Activated naive CD4-positive, alpha-beta T cell treated with Interleukin-2 at 50 U/mL for 16 hours (primary cell): ENCODE measurements at places on chromosomes 3 and 15.

DNA sequence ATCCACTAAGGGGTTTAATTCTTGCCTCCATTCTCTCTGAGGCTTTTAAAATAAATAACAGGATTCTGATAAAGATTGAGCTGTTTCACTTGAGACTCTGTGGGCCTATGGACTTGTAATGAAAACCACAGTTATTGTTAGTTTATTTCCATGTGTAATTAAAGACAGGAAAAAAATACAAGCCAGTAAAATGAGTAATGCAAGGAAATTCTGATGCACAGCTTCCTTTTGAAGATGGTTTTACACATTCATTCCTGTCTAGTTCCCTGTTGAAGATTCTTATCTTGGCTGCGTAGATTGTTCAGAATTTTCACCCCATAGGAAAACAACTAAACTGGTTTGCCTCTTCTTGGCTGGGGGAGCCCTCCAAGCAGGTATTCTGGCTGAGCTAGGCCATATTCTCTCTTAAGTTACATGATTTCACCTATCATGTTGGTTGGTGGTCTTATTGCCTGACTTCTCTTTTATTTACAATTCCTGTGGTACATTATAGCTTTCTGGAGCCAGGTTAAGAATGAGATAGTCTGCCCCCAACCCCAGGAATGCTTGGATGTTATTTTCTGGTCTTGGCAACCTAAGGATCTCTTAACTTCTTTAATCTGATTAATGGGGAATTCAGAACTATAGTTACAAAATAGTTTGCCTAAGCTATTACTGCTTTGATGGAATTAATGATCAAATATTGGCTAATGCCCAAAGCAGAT lies 67.6 kb downstream of the MITF start:
- no peak for DNase-seq

DNA sequence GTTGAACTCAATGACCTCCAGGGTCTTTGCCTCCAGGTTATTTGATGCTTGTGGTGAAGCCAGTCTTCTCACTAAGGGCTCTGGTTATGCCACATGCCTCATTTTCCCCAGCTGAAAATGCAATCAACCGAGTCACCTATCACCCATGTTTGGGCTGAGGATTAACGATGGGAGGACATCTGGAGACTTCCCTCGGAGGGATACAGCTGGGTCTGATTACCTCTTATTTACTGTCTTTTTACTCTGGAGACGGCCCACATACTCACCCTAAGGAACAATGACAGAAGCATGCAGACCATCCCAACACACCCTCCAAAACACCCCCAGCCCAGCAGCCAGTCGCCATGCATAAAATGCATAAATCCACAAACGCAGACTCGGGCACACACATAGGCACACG lies 187.4 kb downstream of the OPA1 start:
- DNase-seq, result no peak

GRCh38 chr15:45333550-45333949 lies 44.8 kb downstream of the GATM start:
- DNase-seq, result no peak

DNA sequence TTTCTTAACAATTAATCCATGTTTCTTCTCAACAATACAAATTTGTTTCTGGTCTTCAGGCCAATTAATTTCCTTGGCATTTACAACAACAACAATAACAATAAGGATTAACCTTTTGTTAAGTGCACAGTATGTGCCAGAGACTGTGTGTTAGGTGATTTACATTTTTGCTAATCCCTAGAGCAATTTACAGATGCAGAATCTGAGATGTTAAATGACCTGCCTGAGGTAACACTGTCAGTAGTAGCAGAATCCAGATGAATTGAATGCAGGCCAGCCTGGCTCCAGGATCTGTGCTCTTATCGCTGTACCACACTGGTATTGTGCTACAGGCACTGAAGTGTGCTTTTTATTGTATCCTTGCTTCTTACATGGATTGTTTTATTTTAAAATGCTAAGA lies 122.2 kb downstream of the MEIS2 start:
- DNase-seq, result no peak

DNA sequence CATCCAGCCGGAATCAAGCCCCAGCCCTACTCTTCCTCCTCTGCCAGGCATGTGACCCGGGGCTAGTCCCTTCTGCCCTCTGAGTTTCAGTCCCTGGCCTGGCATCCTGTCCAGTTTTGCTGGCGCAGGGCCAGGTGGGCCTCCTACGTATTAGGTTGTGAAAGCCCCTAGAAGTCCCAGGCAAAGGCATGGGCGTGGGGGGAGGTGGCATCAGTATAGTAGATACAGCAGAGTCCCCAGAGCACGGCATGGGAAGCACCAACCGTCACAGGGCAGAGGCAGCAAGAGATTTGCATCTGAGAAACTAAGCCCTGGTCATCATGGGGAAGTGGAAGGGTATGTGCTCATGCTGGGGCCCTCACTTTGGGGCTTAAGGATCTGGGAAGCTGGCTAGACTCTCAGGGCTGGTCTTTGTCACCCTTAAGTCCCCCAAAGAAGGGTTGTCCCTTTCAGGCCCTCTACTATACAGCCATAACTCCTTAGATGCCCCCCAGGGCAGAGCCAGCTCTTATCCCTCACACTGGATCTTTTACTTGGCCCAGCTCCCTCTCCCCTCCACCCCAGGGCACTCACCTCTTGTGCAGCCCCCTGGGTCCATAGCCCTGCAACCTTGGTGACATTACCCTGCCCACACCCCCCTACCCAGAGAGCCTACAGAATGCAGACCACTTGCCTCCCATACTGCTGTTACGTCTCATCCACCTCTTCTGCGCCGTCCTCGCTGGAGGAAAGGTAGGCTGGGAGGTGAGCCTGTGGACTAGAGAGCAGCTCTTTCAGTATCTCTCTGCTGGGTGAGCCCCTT lies 11.3 kb downstream of the NBEAL2 start:
- DNase-seq, result no peak

- DNase-seq, result no peak
These were observed 39.2 kb upstream of the SPSB4 start for GRCh38 chr3:141011997-141012262.

GRCh38 chr3:177420651-177421480 lies 223.6 kb upstream of the TBL1XR1 start:
- no peak for DNase-seq

DNA sequence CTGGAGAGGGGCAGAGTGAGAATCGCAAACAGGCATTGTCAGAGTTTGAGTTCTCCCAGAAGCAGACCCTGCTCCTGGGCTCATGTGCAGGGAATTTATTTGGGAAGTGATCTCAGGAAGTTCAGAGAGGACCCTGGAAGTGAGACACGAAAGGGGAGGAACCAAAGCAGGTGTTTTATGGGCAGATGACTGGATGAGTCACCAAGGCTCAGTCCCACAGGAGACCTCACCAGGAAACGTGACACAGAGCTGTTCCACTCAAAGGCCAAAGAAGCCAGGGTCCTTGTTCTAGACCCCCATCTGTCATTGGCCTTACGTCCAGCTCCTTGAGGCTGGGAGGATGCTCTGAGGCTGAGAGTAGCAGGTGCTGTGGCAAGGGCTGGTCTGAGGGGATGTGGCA lies 43.4 kb upstream of the SEC22A start:
- no peak for DNase-seq

GRCh38 chr3:195198426-195199346 lies 72.3 kb downstream of the XXYLT1 start:
- DNase-seq, result no peak

GRCh38 chr3:72810063-72810462 lies 38.2 kb downstream of the SHQ1 start:
- no peak for DNase-seq

- no peak for DNase-seq
These were observed 4.3 kb downstream of the ARHGEF26 start for GRCh38 chr3:154125378-154126030.

DNA sequence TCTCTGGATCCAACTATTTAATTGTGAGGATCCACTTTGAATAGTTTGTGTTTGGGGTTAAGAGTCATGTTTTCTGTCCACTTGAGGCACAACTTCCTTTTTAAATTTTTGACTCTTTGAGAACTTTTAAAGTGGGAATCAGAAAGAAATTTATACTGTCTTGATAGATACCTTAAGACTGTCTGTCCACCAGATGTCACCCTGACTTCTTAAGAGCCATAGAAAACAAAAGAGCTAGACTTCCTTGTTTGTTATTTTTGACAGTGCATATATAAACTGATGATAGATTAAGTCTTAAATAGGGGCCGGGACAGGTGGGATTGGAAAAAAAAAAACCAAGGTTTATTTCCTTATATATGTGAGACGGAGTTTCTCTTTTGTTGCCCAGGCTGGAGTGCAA lies 52.1 kb upstream of the WDR72 start:
- DNase-seq, result no peak

- no peak for DNase-seq
These were observed 1.2 kb downstream of the SETD2 start for GRCh38 chr3:47162697-47163168.

GRCh38 chr15:71736286-71736947 lies 73.9 kb upstream of the NR2E3 start:
- DNase-seq, result no peak

- DNase-seq, result no peak
These were observed 40.3 kb downstream of the POLR2M start for GRCh38 chr15:57746786-57747185.

DNA sequence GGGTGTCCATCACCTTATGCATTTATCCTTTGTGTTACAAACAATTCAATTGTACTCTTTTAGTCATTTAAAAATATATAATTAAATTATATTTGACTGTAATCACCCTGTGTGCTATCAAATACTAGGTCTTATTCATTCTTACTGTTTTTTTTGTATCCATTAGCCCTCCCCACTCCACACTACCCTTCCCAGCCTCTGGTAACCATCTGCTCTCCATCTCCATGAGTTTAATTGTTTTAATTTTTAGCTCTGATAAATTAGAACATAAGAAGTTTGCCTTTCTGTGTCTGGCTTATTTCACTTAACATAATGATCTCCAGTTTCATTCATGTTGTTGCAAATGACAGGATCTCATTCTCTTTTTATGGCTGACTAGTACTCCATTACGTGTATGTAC lies 16.8 kb downstream of the C3orf20 start:
- no peak for DNase-seq
